ENCODE measurements at places on chromosomes 11 and 22.

GRCh38 chr11:2539371-2540222 is 94.8 kb downstream of the KCNQ1 start:
- no peak for DNase-seq

- DNase-seq, result no peak
Measured at GRCh38 chr11:130396965-130397364, 31.4 kb downstream of the ADAMTS8 start.

DNA sequence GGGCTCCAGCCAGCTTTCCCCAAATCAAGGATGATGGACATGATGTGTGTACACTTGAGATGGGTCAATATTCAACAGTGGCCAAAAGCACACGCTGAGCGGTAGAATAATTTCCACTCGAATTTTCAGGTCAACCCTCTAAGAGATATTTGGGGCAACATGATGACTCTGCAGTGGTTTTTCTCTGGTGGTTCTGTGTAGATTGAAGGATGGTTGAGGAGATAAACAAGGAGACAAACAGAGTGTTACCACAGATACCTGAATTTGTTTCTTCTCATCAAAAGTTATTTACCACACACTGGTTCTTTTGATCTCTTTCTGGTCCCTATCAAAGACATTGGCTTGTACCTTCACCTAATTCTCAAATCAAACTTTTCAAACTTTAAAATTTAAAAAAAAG is 242.0 kb downstream of the ETS1 start:
- no peak for DNase-seq

GRCh38 chr11:73995247-73995646 is 12.6 kb upstream of the UCP2 start:
- no peak for DNase-seq

- DNase-seq, result peak; percentile 50
Measured at GRCh38 chr11:8086001-8086479, 5.0 kb downstream of the TUB start.

GRCh38 chr11:16812274-16812673 is 73.8 kb downstream of the C11orf58 start:
- no peak for DNase-seq

DNA sequence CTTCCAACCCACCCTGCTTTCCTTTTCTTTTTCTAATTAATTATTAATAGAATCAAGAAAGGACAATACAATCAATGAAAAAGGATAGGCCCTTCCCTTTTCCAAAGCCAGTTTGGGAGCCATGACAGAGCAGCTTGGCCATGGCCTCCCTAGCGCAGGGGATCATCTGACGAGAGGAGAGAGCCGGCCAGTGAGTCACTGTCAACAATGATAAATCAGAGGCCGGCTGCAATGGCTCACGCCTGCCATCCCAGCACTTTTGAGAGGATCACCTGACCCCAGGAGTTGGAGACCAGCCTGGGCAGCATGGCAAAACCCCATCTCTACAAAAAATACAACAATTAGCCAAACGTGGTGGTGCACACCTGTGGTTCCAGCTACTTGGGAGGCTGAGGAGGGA is 27.5 kb upstream of the KRTAP5-7 start:
- DNase-seq, result no peak

- no peak for DNase-seq
Measured at GRCh38 chr11:393219-394033, 583 bp upstream of the PKP3 start.

DNA sequence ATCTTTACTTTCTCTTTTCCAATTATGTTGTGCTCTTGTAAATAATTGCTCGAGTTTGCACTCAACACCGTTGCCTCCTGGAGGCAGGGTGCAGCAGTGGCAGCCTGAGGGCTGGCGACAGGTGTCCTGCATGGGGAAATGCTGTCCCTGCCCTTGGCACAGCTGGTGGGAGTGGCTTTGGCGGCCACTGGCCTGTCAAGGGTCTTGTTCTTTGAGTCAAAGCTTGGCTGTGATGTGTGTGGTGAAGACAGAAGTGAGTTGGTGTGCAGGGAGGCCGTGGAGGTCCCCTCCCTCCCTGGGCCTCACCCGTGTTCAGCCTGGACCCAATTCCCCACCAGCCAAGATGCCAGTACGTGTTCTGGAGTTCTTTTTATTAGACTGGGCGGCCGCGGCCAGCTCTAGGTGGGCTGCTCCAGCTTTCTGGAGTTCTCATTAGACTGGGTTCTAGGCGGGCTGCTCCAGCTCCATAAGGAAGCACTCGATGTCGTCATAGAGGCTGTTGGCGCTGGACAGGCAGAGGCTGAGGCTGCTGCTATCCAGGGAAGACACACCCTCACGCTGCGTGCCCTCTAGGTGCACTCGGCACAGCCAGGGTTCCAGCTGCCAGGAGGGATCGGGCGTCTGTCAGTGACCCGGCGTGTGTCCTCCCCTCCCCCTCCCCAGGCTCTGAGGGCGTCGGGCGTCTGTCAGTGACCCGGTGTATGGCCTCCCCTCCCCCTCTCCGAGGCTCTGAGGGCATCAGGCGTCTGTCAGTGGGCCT is 3.4 kb downstream of the IRF7 start:
- no peak for DNase-seq

DNA sequence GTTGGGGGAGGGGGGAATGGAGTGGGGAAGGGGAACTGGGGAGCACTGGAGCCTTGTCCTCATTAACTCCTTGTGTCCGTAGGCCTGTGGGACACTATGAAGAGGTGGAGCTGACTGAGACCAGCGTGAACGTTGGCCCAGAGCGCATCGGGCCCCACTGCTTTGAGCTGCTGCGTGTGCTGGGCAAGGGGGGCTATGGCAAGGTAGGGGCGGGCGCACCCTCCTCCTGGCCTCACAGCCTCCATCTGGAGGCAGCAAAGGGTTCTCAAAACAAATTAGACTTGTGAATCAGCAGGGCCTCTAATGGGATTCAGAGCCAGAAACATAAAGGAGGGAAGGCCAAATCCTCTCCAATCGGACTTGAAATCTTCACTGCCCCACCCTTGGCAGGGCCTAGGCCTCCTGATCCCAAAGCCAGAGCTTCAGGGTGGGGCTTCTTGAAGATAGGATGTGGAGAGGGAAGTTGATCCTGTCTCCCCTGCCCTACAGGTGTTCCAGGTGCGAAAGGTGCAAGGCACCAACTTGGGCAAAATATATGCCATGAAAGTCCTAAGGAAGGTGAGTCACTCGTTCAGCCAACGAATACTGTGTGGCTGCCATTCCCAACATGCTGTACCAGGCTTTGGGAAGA is 859 bp downstream of the RPS6KB2 start:
- DNase-seq, result no peak

DNA sequence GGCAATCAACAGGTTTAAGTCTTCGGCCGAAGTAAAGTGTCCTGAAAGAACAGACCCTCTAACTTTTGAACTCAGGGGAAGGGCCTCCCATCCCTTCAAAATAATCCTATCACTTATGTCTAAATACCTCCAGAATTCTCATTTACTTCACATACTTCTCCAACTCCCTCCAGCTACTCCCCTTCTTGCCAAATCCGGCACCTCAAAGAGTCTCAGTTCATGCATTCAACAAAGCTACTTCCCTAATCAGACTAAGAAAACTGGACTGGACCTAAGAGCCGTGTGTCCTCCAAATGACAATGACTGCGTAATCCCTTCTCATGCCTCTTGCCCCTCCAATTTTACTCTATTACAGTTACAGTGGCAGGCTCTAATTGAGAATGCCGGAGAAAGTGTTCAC is 1.3 kb downstream of the DDB1 start:
- no peak for DNase-seq

DNA sequence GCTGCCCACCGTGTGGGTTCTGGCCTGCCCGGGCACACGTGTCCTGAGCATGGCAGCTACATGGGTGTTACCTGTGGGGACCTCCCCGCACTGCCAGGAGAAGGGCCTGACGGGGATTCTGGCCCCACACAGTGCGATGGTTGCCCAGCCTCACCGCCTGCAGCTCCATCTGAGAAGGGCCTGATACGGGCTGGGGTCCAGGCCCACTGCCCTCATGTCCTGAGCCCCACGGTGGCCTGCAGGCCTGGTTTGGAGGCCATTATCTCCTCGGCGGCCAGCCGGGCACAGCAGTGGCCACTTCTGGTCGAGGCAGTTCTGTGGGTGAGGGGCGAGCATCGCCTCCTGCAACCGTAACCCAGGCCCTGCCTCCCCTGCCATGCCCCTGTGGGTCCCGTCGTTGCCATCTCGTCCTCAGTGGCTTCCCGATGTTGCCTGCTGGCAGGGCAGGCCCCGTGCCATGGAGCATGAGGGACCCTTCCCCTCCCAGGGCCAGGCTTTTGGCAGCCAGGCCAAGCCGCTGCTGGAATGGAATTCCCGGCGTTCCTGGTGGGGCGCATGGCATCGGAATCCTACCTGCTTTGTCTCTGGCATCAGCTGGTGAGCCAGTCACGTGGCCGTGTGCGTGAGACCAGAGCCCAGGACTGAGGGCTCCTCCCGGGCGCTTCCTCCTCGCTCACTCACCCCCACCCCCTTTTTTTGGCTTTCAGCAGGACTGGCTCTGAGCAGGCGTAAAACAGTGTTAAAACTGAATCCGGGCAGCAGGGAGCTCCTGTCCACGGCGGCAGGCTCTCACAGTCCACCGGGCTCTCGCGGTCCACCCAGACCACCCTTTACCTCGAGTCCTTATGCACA is 71.9 kb upstream of the PPARA start:
- no peak for DNase-seq

- DNase-seq, result no peak
Measured at GRCh38 chr22:30310881-30311771, 15.6 kb downstream of the TBC1D10A start.

- peak; percentile 21 for DNase-seq
Measured at GRCh38 chr22:27416511-27417420, 384.8 kb downstream of the MN1 start.

GRCh38 chr11:2913776-2914175 is 15.4 kb downstream of the PHLDA2 start:
- no peak for DNase-seq

- no peak for DNase-seq
Measured at GRCh38 chr22:20814221-20814808, 40.4 kb downstream of the SERPIND1 start.

DNA sequence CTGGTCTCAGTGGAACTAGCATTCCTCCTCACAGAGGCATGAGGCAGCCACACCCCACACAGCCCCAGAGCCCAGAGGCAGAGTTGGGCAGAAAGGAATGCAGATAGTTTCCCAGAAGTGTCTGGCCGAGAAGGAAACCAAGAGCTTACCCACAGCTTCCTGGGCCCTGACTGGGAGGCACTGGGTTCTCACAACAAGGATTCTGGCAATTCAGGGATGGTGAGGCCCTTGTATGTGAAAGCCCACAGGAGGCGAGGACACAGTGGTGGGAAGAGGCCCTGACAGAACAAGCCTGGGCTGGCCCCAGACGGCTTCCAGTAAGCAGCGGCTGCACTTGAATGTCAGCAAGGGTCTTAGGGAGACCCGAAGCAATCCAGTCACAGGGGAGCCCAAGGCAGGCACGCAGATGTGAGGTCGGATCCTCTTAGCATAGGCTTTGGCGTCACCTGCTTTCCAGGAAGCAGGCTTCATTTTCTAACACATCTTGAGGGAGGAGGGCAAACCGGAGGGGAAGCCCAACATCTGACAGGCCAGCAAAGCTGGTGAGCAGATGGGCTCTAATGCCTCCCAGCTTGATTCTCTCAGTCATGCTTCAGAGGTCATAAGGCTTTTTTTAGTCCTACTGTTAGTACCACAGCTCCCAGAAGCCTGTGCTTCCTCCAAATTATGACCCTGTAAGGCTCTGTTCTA is 78.3 kb upstream of the AKIP1 start:
- peak; percentile 94 for DNase-seq

- no peak for DNase-seq
Measured at GRCh38 chr11:1547467-1548098, 24.5 kb downstream of the DUSP8 start.

- no peak for DNase-seq
Measured at GRCh38 chr22:39362271-39362670, 12.5 kb downstream of the SYNGR1 start.

DNA sequence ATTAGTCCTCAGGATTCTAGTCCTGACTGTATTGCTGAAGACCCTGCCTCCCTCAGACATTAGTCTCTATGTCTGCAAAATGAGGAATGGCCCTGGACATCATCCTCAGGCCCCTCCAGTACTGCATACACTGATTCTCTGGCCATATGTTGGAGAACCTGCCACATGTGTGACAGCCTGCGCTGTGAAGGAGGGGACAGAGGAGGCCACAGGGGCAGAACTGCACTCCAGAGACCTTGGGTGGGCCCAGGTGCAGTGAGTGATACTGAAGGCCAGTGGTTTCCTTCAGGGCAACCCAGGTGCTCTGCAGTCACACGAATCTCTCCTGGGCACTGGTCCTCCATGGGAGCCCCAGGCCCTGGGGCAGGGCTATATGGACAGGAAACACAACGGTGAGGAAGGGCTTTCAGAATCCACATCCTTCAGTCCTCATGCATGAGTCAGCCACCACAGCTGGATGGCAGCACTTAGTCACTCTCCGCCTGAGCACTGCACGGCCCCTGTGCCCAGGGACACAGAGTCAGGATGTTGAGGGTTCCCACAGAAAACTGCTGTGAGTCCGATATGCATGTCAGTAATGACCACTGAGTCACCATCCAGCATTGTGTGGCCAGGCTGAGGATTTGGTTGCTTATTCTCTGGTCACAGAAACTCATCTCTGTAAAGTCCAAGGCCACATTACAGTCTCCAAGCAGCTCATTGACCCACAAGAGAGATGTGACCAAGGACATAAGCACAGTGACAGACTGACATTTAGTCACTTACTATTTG is 39.7 kb downstream of the ME3 start:
- DNase-seq, result no peak

DNA sequence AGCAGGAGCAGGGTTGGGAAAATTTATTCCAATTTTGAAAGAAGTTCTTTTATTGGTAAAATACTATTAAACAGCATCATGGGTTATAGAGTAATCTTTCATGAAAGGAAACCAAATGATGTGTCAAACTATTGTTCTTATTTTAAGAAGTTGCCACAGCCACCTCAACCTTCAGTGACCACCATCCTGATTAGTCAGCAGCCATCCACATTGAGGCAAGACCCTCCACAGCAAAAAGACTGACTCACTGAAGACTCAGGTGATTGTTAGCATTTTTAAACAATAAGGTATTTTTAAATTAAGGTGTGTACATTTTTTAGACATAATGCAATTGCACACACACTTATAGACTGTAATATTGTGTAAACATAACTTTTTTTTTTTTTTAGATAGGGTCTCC is 3.7 kb upstream of the HEPHL1 start:
- no peak for DNase-seq

GRCh38 chr11:10397226-10397987 is 57.7 kb upstream of the AMPD3 start:
- DNase-seq, result no peak

DNA sequence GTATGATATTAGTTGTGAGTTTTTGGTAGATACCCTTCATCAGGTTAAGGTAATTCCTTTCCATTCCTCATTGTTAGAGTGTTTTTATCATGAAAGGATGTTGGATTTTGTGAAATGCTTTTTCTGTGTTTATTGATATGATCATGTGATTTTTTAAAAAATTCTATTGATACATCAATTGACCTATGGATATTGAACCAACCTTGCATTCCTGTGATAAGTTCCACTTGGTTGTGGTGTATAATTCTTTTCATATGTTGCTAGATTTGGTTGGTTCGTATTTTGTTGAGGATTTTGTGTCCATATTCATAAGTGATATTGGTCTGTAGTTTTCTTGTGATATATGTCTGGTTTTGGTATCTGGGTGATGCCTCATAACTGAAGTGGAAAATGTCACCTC is 6.7 kb downstream of the ANKRD13D start:
- no peak for DNase-seq

GRCh38 chr11:65429068-65429681 is 6.6 kb downstream of the NEAT1 start:
- no peak for DNase-seq

All from NCI-H2171 treated with DMSO at 0.1 percent for 48 hours (cell line).